ENCODE measurements at places on chromosomes 3 and 15. TPM values are rescaled to one million over a fixed set of nuclear protein-coding genes. Genes with fewer than 3 reads are reported as not detected.

DNA sequence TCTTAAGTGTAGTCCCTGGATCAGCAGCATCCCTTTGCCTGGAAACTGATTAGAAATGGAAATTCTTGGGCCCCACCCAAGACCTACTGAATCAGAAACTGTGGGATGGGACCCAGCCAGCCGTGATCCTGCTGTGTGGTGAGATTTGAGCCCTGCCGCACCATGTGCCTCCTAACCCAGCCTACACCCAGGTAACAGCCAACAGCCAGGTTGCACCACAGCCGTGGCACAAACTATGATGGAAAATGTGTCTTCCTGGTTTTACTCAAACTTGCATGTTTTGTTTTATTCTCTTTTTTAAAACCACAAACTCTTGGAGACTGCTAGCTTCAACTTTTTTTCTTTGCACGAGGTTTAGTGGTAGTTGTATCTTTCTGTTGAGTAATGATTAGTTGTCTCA lies 2.6 kb downstream of the LIMD1 start:
- no peak for DNase-seq

DNA sequence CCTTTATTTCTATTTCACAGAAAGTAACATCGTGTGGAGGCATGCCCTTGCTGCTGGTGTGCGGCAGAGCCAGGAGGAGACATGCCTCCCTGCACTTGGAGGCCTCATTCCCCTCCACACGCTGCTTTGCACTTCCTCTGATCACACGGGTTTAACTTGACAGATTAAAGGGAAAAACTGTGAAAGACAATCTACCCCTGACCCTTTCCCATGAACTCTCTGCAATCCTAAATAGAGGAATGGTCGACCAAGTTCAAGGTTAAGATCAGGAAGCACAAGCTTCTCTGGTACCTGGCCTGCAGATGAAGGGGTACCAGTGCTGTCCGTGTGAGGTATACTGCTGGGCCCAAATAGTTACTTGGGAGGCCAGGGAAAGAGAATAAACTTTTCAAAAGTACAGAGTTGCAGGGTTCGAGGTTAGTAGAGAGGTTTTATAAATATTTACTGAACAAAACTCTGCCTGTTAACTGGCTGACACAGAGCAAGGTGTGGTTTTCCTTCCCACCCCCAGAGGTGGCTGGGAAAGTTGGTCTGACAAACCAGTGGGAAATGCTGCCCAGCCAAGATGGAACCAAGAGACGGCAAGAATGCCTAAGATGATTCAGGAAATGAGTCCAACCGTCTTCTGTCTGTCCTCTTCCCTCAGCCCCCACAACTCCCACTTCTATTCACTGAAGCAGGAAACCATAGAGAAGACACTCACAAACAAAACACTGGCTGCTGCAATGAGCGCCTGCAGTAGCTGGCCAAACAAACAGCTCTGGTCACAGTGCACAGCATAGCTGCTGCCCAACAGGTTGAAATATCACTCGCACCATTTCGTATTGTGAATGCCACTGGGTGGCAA lies 79.6 kb downstream of the IGF2BP2 start:
- no peak for DNase-seq

- DNase-seq = no peak
Observed at GRCh38 chr3:15460891-15461531, 33.6 kb downstream of the EAF1 start.

LRRC28 gene
- total RNA-seq = 27.1 TPM

ESYT3 gene
- total RNA-seq = not detected

DNA sequence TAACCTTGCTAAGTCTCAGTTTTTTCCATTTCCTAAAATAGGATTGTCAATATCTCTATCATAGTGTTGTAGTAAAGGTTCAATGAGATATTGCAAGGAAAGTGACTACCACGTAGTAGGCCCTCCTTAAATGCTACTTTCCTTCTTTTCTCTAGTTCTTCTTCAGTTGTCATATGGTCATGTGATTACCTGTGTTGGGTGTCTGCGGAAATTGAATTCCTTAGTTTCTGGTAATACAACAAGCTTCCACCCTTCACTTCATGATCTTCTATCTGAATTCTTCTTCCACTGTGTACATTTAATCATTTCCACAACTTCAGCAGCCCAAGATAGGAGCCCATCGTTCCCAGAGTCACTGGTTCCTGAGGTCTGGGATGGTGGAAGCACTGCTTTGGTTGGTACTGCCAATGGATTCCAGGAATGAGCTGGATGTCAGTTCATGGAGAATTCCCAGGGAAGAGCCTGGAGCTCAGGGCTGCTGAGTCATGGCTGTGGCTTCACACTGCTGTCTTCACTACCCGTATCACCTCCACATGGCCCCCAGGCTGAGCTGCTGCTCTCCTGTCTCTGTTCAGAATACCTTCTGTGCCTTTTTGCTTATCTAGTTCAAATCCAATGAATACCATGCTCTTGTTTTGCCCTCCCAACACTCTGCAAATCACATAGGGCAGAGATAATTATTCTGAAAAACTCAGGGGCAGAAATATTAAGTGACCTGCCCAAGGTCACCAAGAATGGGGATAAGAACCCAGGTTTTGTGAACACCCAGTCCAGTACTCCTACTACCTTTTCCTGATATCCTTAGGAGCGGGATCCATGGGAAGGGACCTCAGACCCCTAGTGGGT lies 98.6 kb downstream of the RPL39L start:
- no peak for DNase-seq
